ENCODE measurements at places on chromosomes 3 and 15.
A peak's percentile ranks its signal among the peaks of the same experiment; 100 is the strongest.

- DNase-seq, result peak; percentile 38
Observed at GRCh38 chr3:50971487-50971924, 296.8 kb downstream of the DOCK3 start.

GRCh38 chr15:89007989-89008388 is 80.3 kb upstream of the ABHD2 start:
- DNase-seq, result no peak

- DNase-seq, result peak; percentile 15
Observed at GRCh38 chr3:107767897-107768605, 245.3 kb downstream of the BBX start.

DNA sequence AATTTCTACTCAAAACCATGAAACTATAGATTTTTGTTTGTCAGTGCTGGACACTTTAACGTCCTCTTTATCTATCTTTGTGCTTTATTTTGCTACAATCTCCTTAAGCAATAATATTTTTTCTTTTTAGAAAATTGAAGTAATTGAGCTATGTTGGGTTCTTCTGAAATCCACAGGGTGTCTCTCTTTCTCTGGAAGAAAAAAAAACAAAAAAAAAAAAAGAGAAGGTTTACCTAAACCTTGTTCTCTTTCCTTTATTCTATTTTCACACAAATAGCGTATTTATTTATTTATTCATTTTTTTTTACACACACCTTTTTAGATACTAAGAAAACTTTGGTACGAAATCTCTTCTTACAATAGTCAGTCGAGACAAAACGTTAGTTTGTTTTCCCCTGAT is 601.0 kb downstream of the EDEM1 start:
- no peak for DNase-seq

GRCh38 chr3:73453666-73454065 is 171.1 kb downstream of the PDZRN3 start:
- peak; percentile 34 for DNase-seq

DNA sequence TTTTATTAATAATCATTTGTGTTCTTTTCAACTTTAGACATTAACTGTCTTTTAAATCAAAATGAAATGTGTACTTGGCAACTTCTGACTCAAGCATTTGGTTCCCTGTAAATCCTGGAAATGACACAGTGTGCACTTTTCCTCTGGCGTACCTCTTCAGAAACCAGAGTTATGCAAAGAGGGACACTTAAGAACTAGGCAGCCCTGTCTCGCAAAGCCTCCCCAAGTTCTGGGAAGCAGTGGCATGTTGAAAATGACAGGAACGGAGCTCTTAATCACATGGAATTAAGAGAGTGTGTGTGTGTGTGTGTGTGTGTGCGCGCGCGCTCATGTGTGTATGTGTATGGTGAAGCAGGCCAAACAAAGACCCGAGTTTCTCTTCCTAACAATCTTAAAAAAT is 707.4 kb downstream of the MECOM start:
- no peak for DNase-seq

Measured in fibroblast of lung (primary cell).